ENCODE measurements at places on chromosomes 13 and 19. TPM values are rescaled to one million over a fixed set of nuclear protein-coding genes. Genes with fewer than 3 reads are reported as not detected.

- peaks cover 63% of the 10 kb centered on the region for H3K27me3 ChIP-seq
- H3K4me1 ChIP-seq, result peaks cover 29% of the 10 kb centered on the region
- no peak within 1 kb of the TSS for H3K27ac ChIP-seq
These were observed at the start of gene ICAM4 for GRCh38 chr19:10286803-10287737. Gene ICAM4, plus strand, starts transcription at chr19:10286955. Its CDS starts 58 bp downstream, at chr19:10287013.

GRCh38 chr13:65504213-65504612, 1725.9 kb downstream of the PCDH9 start:
- H3K27ac ChIP-seq, result no peak overlapping the region
- no peaks in the 10 kb centered on the region for H3K36me3 ChIP-seq
- no peak overlapping the region for H3K4me3 ChIP-seq
- DNase-seq, result no peak
- no peaks in the 10 kb centered on the region for H3K4me1 ChIP-seq

DNA sequence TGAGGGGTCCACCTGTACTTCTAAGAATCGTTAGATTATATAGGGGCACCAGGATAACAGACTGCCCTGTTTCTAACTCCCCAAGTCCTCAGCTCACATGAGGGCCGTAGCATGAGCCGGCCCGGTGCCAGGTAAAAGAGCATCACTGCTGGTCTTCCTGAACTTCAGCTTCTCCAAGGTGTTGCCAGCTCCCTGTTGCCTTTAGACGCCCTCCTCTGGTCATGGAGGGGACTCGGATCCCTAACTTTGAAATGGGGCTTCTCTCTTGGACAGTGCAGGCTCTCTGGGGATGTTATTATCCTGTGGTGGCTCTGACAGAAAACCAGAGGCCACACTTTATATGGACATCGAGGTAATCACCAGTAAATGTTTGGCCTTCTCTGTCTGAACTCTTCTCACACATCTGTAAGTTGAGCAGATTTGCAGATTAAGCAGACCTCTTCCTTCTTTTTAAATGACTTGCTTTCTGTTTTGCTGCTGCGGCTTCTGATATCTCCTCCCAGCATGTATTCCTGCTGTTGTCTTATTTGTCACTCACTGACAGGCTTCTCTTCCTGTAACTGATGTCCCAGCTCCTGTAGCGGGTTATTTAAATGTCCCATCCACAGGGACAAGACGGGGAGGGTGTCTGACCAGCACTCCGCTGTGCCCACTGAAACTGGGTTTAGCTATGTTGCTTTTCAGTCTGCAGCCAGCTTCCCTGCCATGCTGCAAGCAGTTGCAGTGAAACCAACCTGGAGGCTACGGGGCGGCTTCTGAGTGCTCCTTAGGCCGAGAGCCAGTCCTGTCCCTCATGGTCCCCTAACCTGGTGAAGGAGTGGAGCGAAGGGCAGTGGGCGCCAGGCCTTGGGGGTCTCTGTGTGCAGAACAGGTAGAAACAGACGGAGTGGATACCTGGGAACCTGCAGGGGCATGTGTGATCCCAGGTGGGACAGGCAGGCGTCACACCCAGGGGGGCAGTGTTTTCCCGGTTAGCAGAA, 39.2 kb downstream of the TSSK6 start:
- peak overlapping the region; percentile 56 for H3K4me3 ChIP-seq
- H3K36me3 ChIP-seq, result peaks cover 14% of the 10 kb centered on the region
- peak; percentile 53 for DNase-seq
- H3K4me1 ChIP-seq, result peaks cover 60% of the 10 kb centered on the region
- H3K27ac ChIP-seq, result peak overlapping the region; percentile 91
- no peaks in the 10 kb centered on the region for H3K27me3 ChIP-seq

COX6B2 gene
- 8.0 TPM for total RNA-seq

ACTMAP gene
- total RNA-seq, result 42.4 TPM
